CD8-positive, alpha-beta T cell (primary cell): ENCODE measurements at places on chromosomes 5 and 9.

GRCh38 chr5:140146523-140146842, 20.7 kb downstream of the IGIP start:
- no peak for DNase-seq

DNA sequence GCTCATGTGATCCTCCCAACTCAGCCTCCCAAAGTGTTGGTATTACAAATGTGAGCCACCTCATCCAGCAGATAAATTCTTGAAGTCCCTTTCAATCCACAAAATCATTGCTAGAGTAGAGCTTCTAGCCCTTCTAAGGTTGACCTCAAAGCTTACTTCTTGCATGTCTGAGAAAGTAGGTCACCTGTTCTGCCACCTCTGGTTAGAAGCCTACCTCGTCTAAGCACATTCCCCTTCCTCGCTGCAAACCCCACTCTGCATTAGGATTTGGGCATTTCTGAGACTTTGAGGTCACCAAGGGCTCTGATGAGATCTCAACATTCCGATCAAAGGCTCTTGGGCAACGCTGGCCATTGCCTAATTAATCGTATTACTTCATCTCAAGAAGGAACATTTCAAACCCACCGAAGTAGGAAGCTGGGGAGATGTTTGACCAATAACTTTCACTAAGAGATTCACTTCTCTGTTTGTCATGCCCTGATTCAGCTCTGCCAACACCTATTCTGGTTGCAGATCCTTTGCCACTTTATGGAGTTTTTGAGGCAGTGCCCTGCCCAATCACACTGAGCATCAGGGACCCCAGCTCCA, 8.6 kb downstream of the ADAM19 start:
- DNase-seq, result no peak

GRCh38 chr9:73845539-73845938, 651.6 kb upstream of the RORB start:
- no peak for DNase-seq

GRCh38 chr5:135894789-135895188, 852 bp downstream of the IL9 start:
- DNase-seq, result no peak

- no peak for DNase-seq
Measured at GRCh38 chr9:1591310-1591709, 423.8 kb upstream of the SMARCA2 start.

DNA sequence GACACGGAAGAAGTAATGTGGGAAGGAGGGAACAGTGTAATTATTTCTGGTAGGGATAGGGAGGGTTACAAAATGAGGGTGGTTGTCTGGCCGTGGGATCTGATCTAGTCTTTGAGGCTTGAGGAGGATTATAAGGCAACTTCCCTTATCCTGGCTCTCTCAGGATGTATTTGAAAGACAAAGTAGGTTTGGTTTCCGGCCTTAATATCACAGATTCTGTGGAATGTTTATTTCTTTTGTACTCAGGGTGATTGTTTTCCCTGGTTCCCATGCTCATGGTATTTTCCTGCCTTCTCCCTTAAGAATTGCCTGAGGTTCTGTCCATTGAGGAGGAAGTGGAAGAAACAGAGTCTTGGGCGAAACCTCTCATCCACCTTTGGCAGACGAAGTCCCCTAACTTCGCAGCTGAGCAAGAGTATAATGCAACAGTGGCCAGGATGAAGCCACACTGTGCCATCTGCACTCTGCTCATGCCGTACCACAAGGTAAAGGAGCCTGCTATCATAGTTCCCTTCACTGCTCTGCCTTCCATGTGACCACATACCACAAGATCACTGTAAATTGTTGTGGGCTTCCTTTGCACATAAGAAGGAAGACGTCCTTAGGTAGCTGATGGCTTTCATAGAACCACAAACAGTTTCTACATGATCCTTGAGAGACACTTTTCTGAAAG, 253.8 kb downstream of the KDM4C start:
- DNase-seq, result no peak

GRCh38 chr9:38339496-38339895, 53.0 kb upstream of the ALDH1B1 start:
- no peak for DNase-seq

- DNase-seq, result no peak
Measured at GRCh38 chr5:147375151-147375550, 134.7 kb downstream of the DPYSL3 start.

GRCh38 chr9:75609401-75609800, 281.1 kb upstream of the PCSK5 start:
- no peak for DNase-seq

DNA sequence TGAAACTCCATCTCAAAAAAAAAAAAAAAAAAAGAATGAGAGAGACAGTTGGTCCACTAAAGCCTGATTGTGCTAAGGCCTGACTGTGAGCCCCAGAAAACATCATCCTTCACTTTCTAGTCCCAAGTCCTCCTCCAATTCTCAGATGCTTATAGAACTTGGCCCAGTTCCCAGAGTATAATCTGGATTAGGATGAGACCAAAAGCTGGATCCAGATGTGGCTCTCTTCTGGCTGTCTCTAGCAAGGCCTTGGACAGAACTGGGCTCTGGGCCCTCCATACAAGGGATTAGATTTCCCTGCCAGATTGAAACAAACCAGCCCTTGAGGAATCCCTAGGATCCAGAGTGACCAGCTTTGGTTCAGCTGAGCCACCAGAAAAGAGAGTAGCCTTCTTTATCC, 98.4 kb upstream of the ZNF366 start:
- no peak for DNase-seq

DNA sequence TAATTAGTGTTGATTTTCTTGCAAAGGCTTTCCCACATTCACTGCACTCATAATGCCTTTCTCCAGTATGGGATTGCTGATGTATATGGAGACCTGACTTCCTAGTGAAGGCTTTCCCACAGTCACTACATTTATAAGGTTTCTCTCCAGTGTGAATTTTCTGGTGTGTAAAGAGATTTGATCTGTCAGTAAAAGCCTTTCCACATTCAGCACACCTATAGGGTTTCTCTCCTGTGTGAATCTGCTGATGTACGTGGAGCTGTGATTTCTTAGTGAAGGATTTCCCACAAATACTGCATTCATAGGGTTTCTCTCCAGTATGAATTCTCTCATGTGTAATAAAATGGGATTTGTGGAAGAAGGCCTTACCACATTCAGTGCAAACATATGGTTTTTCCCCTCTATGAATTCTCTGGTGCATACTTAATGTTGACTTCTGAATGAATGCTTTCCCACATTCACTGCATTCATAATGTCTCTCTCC, 31.1 kb downstream of the ZNF484 start:
- DNase-seq, result no peak

- DNase-seq, result no peak
Measured at GRCh38 chr5:19886123-19886917, 101.7 kb downstream of the CDH18 start.

GRCh38 chr9:132798817-132799790, 79.0 kb downstream of the AK8 start:
- DNase-seq, result no peak

DNA sequence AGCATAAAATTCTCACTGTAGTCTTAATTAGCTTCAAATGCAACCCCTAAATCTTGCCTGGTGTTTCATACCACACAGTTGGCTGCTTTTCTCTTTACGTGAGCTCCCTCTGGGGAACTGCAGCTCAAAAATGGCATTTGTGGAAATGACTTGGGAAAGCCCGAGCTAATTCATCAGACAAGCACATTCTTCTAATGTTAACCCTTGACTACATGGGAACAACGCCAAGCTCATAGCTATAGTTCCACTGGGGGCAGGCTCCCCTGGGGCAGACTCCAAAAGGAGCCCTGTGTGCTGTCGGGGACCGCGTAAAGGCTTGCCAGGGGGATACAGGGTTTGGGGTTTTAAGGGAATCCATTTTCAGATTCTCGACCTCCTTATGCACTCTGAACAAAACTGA, 301.4 kb upstream of the DAP start:
- no peak for DNase-seq

GRCh38 chr5:60482301-60482700, 217.7 kb downstream of the DEPDC1B start:
- no peak for DNase-seq

DNA sequence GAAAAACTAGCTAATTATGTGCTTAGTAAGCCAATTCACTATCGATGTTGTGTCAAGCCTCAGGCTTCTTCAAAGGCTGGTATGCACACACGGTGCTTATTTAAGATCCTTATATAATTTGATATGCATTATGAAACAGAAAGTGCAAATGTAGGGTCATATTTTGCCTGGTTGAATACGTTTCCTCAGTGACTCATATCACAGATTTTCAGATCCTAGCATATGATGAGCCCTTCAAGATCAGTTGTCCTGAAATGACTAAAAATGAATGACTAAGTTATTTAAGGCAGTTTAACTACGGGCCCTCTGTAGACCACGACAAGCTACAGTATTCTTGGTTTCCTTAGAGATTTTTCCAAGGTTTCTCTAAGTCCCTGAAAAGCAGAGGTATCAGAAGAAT, 778.3 kb downstream of the PRELID2 start:
- DNase-seq, result no peak

- no peak for DNase-seq
Measured at GRCh38 chr5:103433211-103433610, 129.4 kb downstream of the NUDT12 start.

DNA sequence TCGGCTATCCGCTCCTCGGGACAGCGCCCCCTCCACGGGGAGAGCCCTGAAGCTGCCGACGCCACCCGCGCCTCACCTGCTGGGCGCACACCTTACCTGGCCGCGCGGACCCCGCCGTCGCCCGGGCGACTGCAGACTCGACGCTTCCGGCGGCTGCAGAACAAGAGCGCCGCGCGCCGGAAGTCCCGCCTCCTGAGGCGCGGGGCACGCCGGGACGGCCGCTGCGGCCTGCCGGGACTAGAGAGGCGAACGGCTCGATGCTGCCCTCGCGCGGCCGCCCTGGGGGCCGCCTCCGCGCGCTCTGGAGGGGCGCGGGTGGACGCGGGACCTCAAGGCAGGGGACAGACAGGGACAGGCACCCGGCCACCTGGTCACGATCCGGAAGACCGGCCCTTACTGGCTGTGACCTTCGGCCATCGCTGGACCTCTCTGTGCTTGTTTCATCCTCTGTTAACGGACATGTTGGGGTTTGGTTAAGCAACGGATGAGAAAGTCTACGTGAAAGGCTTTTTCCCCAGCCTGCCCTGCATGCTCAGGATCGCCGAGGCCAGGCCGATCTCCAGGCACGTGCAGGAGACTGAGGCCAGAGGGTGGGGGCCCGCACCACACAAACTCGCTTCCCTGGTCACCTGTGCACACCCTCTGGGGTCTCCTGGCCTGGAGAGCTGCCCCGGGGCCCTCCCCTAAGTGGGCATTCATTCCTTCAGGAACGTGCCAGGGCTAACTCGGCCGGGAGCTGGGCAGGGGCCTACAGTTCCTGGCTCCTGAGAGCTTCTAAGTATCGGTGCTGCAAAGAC, at the start of gene SNAPC4:
SNAPC4 (minus strand) TSS at position 133 of the 797 bp plus-strand sequence. CDS start 1,742 bp downstream, outside the sequence.
- peak; percentile 85 for DNase-seq

DNA sequence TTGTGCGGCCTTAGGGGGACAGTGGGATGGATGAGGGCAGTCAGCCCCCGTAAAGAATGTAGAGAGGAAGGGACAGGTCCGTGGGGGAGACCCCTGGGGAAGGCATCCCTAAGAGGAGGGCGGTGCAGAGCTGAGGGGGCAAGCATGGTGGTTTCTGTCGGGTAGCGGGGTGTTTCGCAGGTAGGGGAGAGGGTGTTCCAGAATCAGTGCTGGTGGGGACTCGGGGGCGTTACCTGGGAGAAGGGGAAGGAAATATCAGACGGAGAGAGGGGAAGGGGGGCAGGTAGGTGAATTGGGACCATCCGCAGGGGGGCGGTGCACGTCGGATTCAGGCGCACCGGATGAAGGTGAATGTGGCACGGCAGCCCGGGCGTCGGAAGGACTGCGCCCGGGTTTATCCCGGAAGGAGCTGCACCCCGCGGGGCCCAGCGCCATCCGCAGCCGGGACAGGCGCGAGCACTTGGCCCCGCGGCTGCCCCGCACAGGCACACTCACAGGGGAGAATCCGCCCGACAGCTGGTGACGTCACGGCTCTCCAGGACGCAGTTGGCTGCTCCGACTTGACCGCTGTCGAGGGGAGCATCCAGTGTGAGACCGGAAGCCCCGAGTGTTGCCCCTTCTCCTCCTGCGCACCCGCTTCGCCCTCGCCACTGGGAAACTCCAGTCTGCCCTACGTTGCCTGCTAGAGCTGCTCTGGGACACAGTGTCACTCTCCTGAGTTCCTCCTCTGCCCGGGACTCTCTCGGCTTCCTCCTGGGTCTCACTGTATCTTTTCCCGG, 1.3 kb downstream of the CD72 start:
- peak; percentile 22 for DNase-seq

- DNase-seq, result no peak
Measured at GRCh38 chr5:41334758-41335157, 121.4 kb upstream of the C6 start.

GRCh38 chr9:114382699-114383520, 4.9 kb downstream of the AKNA start:
- peak; percentile 69 for DNase-seq

DNA sequence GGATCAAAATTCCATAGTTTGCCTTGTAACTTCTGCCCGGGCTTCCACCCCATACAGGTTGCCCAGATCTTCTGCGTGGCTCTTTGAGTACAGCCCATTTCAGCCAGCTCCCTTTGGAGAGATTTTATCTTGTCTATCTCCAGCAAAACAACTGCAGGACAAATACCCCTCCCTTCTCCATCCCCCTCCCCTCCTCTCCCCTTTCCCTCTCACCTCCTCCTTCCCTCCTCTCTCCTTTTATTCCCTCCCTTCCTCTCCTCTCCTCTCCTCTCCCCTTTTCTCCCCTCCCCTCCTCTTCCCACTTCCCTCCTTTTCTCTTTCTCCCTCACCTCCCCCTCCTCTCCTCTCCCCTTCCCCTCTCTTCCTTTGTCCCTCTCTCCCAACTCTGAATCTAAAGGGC, 58.2 kb downstream of the COL15A1 start:
- no peak for DNase-seq

- DNase-seq, result no peak
Measured at GRCh38 chr5:142421621-142422397, 97.0 kb upstream of the SPRY4 start.

DNA sequence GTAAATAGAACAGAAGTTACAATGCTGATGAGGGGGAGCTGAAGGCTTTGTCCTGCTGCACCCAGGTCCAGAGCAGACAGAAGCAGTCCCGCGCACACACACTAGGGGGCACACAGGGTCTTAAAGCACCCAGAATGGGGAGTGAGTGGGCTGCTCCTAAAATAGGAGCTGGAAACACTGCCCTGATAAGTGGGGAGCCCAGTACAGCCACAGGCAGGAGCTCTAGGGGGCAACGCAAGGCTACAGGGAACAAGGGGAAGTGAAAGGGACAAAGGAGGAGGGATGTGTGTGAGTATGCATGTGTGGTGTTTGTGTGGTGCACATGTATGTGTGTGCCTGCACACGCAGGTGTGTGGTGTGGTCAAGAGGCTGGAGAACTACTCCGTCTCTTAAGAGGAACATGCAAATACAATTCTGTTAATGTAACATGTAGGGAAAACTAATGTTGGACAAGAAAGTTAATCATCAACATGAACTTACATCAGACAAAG, 191.5 kb downstream of the ROR2 start:
- DNase-seq, result no peak

- DNase-seq, result no peak
Measured at GRCh38 chr9:14428781-14429230, 114.9 kb upstream of the NFIB start.

GRCh38 chr9:89609426-89610006, 4.7 kb downstream of the GADD45G start:
- no peak for DNase-seq

GRCh38 chr5:7978114-7978513, 109.2 kb downstream of the MTRR start:
- no peak for DNase-seq
